ENCODE measurements at places on chromosomes 16 and 17.

GRCh38 chr17:57563958-57564357 is 181.1 kb downstream of the CCDC182 start:
- no peak for DNase-seq

DNA sequence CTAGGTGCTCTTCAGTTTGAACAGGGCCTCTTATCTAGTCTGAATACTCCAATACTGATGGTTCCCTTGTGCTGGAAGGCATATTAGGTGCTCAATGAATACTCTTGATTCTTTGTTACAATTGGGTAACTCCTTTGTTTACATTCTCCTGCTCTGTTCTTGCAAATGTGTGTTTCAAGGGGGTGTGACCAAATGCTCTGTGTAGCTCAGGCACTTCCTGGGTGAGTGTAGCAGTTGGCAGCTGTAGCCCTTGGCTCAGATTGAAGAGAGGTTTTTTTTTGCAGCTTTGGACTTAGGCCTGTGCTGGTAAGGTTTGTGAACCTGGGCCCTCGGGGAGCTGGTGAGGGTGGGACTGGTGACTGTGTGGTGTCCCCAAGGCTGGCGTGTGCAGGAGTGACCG is 20.2 kb downstream of the TBCD start:
- no peak for DNase-seq

GRCh38 chr16:4392382-4393239 is 21.0 kb downstream of the VASN start:
- DNase-seq, result no peak

GRCh38 chr16:75679366-75679765 is 2.6 kb upstream of the CPHXL2 start:
- DNase-seq, result no peak

DNA sequence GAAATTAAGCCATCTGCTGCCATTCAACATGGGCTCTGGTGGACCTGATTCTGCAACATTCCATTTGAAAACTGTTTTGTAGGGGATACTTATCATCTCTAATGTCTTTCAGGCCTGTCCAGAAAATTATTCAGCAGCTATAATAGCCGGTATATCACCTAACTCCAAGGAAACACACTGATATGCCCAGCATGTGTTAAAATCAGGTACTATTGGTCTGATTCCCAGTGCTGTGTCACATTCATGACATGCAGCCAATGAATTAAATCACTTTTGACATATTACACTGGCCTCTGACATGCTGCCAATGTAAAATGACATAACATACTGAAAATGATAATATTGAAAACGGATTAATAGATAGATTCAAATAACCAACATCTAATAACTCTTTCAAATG is 60.5 kb upstream of the IRX5 start:
- no peak for DNase-seq
